ENCODE measurements at places on chromosomes 6 and 20.

- no peak for DNase-seq
Observed at GRCh38 chr20:62830821-62831220, 14.0 kb downstream of the COL9A3 start.

- DNase-seq: no peak
Observed at GRCh38 chr6:7691021-7691420, 34.9 kb upstream of the BMP6 start.

DNA sequence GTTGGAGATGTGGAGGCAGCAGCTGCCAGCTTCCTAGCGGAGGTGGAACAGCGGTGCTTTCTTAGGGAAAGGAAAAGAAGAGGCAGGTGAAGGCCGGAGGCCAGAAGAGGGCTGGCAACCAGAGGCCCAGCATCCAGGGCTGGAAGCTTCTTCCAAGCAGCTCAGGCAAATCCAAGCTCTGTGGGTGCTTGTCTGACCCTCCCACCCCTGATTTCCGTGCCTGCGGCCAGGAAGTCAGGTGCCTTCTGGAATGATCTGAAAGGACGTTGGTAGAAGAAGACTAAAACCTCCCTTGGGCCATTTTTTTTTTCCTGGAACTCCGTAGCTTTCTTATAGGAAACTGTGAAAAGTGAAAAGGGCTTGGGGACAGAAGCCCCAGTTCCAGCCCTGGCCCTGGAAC, 33.1 kb upstream of the GABRR1 start:
- no peak for DNase-seq

DNA sequence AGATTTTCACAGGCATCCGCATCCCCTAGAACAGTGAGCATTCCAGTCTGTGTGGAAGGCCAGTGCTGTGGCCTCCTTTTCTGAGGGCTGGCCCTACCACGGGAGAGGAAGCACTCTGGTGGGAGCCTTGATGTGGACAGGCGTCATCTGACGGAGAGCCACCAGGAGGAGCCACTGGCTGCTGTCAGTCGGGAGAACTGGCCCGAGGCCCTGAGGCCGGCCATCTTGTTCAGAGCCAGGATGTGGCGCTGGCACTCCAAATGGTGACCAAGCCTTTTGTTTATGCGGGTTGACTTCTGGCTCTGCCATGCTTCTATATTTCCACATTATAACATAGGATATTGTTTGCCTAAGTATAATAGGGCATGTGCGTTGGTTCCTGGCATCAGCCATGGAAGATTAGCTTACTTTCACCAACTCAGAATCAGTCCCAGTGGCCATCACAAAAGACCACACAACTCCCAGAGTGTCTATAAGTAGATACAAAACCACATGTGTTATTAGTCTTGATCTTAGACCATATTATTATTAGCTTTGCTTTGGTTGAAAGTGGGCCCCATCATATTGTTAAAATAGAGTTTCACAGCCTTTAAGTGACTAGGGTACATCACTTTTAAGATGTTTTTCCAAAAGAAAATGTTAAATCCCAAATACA, 273.9 kb upstream of the TAB2 start:
- DNase-seq: peak; percentile 23

GRCh38 chr6:1873781-1874180, 264.1 kb downstream of the FOXC1 start:
- no peak for DNase-seq

- DNase-seq: no peak
Observed at GRCh38 chr20:49851231-49851705, 38.6 kb downstream of the SLC9A8 start.

GRCh38 chr20:51549474-51549873, 7.0 kb upstream of the NFATC2 start:
- DNase-seq: no peak

DNA sequence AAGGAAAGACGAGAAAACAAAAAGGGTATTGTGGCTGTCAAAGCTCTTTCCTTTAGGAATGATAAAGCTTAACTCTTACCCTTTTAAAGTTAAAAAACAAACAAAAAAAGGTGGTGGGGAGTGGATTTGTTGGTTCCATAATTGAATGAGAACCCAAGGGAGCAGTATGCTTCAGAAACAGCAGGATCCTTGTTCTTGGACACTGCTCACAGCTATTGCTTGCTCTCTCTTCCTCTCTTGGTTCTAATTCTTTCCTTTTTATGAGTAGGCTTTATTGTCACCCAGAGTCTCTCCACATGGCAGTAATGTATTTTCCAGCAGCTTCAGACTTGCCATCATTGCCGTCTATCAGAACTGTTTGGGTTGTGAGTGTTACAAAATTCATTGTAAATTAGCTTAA, 18.7 kb upstream of the ATRN start:
- no peak for DNase-seq

- DNase-seq: peak; percentile 39
Observed at GRCh38 chr6:123415844-123416468, 220.8 kb downstream of the TRDN start.

- no peak for DNase-seq
Observed at GRCh38 chr20:1792274-1792673, 102.9 kb upstream of the SIRPA start.

- no peak for DNase-seq
Observed at GRCh38 chr6:149284904-149285303, 32.6 kb upstream of the TAB2 start.

GRCh38 chr6:4281341-4282293, 146.2 kb upstream of the ECI2 start:
- no peak for DNase-seq

DNA sequence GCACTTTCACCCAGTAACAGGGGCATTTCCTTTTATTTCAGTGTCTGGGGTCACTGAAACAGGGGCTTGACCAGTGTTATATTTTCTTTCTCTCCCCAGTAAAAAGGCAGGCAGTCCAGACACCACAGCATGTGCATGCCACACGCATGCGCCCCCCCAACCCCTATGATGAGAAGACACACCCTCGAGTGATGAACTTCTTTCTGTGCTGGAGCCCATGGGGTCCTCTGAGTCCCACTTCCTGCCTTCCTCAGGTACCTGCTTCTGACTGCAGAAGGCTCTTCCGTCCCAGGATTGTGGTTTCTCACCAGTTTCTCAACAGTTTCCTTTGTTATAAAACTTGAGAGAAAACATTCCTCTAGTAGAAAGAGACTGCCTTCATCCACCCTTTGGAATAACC, 45.7 kb upstream of the TMEM181 start:
- DNase-seq: no peak

GRCh38 chr20:38728911-38729642, 4.8 kb downstream of the SLC32A1 start:
- no peak for DNase-seq

GRCh38 chr20:55880361-55880760, 125.0 kb downstream of the CBLN4 start:
- DNase-seq: no peak

- no peak for DNase-seq
Observed at GRCh38 chr6:25542984-25543910, 108.8 kb upstream of the SCGN start.

GRCh38 chr6:68711386-68712000, 76.4 kb downstream of the ADGRB3 start:
- DNase-seq: no peak

GRCh38 chr6:158441716-158442215, 118.1 kb upstream of the TMEM181 start:
- no peak for DNase-seq

DNA sequence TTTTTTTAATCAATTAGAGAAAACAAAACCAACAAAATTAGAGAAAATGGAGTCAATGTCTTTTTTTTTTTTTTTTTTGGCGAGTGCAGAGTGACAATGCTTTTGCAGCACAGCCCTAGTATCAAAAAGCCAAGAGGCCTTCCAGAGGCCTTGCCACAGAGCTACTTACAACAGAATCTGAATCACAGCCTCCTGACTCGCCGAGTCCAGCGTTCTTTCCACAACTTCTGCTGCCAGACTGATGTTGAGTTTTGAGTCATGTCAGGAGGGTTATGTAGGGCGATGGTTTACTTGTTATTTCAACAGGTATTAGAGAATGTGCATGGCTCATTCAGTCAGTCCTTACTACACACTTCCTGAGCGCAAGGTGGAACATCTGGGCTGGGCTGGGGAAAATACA, 88.6 kb downstream of the FNDC1 start:
- no peak for DNase-seq

DNA sequence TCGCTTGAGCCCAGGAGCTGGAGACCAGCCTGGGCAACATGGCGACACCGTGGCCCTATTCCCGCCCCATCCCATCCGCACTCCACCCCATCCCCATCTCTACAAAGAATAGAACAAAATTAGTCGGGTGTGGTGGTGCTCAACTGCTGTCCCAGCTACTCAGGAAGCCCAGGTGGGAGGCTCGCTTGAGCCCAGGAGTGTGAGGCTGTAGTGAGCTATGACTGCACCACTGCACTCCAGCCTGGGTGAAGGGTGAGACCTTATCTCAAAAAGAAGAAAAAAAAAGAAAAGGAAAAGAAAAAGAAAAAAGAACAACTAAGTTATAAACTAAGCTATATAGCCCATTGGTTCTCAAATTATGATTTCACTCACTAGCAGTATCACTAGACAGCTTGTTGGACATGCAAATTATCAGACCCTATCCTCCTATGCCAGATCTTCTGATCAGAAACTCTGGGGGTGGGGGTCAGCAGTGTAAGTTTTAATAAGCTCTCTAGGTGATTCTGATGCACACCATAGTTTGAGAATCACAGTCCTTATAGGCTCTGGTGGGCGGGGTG, 491 bp upstream of the ITCH start:
- no peak for DNase-seq

DNA sequence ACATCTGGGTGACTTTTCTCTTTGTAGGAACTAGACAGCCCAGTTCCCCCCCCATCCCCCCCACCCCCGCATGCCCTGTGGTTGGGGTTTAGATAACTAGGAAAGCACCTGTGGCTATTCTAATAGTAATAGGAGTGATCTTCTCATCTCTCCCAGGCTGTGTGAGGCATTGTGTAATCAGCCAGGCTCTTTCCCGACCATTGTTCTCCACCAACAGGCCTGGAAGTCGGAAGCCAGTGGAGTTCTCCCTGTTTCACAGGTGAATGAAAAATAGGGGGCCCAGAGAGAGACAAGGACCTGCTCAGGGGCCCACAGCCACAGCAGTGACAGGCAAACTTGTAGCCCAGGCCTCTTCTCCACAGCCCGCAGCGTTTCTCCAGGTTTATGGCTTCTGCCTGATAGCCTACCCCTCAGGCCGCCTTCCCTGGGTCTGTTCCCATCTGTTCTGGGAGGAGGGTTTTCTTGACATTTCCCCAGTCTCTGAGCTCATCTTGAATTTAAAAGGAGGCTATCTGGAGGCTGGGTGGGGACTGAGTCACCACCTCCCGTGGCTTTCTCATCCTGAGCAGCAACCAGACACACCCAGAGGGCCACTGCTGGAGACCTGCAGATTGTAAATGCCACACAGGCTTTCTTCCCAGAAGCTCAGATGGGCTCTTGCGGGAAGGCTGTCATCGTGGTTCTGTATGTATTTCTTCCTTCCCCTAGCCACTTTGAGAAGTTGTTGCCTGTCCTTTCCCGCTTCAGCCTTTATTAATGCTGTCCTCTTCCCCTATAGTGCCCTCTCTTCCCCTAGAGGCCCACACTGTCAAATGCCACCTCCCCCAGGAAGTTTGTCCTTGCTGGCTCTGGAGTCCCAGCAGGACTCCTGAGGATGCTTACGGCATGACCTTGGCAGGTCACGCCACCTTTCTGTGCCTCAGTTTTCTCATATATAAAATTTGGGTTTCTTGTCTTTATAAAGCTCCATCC, 75.9 kb upstream of the MYL9 start:
- peak; percentile 92 for DNase-seq

DNA sequence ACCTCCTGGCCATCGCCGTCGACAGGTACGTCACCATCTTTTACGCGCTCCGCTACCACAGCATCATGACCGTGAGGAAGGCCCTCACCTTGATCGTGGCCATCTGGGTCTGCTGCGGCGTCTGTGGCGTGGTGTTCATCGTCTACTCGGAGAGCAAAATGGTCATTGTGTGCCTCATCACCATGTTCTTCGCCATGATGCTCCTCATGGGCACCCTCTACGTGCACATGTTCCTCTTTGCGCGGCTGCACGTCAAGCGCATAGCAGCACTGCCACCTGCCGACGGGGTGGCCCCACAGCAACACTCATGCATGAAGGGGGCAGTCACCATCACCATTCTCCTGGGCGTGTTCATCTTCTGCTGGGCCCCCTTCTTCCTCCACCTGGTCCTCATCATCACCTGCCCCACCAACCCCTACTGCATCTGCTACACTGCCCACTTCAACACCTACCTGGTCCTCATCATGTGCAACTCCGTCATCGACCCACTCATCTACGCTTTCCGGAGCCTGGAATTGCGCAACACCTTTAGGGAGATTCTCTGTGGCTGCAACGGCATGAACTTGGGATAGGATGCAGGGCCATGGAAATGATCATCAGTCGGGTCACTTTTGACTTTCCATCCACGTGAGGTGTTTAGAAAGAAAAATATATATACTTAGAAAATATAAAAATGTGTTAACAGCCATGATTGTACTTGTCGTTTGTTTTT, 868 bp downstream of the MC3R start:
- DNase-seq: no peak

DNA sequence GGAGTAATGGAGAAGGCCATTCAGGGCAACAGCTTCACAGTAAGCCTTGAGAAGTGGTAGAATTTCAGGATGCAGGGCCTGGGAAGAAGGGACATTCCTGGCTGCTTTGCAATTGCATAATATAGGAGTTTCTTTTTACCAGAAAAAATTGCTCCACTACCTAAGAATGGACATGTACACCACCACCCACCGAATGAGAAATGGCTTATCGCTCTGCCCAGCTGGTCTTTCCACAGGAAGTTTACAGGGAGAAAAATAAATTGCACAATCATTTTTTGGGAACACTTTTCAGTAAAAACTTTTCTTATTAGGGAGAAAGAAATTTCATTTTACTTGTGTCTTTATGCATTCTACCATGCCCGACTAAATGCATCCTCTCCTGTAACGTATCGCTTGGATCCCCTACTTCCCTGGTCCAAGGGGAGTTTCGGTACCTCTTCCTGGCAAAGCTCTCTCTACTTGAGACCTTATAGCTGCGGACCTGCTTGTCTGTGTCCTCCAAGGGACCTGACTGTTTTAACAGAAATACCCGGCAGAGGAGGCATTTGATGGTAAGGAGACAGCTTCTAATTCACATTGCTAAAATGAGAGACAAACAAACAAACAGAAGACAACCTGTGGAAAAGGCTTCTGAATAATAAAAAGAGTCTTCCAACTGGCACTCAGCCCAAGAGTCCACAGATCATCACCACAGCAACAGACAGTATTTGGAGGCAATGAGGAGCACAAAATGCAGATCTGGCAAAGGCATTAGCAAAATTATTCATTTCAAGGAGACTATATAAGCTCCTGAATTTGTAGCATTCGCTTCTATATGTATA, 54.2 kb downstream of the MAP3K5 start:
- DNase-seq: no peak

DNA sequence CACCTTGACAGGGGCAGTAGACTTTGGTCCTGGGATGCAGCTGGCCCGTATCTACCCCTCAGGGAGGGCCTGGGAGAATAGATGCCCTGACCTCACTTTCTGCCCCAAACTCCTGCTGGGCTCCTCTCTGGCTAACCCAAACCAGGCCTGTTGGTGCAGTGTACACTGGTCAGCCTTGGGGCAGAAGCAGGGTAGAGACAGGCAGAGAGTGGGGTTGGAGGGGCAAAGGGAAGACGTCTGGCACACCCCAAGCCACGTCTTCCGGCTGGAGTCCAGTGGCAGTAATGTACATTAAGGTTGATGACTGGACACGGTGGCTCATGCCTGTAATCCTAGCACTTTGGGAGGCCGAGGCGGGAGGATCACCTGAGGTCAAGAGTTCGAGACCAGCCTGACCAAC, 9.3 kb downstream of the DDR1 start:
- no peak for DNase-seq

All from SW 1271 (cell line).